ENCODE measurements at places on chromosomes 3 and 15. TPM values are rescaled to one million over a fixed set of nuclear protein-coding genes. Genes with fewer than 3 reads are reported as not detected.

GRCh38 chr3:31968927-31969418, 12.1 kb downstream of the OSBPL10 start:
- DNase-seq, result peak; percentile 89

- no peak for DNase-seq
Observed at GRCh38 chr3:150798122-150798618, 35.2 kb upstream of the SIAH2 start.

DNA sequence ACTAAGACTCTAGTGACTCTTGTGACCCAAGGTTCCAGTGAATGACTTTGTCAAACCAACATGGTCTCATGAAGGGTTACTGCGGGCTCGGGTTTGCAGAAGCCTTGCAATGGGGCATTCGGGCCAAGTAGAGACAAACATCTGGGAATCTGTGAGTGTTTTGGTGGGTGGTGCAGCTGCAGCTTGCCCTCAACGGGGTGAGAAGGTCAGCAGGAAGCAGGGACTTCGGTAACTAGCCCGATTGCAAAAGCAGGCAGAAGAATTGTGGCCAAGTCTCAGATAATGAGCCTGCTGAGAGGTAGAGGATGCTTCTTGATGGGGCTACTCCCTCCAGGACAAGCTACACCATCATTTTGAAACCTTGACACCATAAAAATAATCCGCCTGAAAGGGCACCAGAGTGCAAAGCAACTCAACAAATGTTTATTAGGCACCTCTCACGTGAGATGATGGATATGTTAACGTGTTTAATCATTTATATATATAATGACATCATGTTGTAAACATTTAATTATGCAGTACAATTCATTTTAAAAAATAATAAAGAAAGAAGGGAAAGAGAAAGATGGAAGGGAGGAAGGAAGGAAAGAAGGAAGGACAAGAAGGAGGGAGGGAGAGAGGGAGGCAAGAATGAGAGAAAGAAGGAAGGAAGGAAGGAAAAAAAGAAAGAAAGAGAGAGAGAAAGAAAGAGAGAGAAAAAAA, 263.9 kb upstream of the IGF1R start:
- no peak for DNase-seq

- DNase-seq, result no peak
Observed at GRCh38 chr15:92818651-92819277, 81.4 kb upstream of the CHD2 start.

DNA sequence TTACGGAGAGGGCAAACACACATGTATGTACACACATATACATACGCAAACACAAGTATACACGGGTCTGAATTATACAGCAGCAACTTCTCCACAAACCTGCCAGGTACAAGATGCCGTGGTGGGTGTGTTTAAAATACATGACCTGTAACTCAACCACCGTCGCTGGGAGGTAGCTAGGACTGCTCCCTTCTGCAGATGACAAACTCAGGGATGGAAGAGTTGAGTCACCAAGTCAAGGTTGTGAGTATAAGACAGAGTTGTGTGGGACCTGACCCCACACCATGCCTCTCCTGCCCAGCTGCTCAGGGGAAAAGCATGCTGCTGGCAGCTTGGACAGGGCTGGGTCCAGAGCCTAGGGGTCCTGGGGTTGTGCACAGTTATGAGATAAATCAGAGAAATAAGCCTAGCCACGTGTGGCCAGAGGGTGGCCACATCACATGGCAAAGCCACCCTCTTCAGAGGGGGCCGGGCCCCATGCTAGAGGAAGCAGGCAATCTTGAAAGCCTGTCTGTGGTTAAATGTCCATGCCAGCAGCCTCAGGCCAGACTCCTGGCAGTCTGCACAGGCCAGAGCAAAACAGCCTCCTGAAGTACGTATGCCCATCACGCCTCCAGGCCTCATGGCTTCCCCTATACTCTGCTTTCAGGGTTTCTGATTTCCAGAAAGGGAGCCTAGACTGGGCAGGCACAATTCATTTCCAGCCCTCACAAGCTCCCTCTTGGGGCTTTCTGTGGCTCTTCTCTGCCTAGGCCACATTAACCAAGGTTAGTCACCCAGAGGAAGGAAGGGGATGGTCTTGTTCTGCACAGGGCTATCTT, 107.7 kb upstream of the RPL32 start:
- peak; percentile 45 for DNase-seq

Gene GRAMD2A
- 0.77 TPM for total RNA-seq

Gene ALG3
- 50.8 TPM for total RNA-seq

GRCh38 chr3:138199851-138200250, 12.8 kb downstream of the ARMC8 start:
- no peak for DNase-seq

GRCh38 chr3:101677436-101678286, 729 bp upstream of the ZBTB11 start:
- no peak for DNase-seq

DNA sequence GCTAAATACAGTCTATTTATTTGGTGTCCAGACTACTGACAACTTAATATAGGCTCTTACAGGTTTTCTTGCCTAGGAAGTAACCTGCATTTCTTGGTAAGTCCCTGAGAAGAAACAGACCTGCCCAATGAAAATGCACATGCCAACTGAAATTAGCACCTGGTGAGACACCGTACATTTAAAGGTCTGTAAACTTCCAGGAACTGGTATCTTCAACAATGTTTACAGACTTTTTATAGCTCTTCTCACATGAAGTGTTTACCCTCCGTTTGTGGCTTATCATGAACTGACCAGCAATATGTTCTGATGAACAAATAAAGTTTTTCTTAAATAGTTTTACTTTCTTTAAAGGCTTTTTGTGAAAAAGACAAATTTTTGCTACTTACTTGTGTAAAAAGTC, 93.3 kb downstream of the PCCB start:
- DNase-seq, result no peak

Data from Daoy (cell line).